PC-3 (cell line): ENCODE measurements at places on chromosomes 7 and 10. TPM values are rescaled to one million over a fixed set of nuclear protein-coding genes. Genes with fewer than 3 reads are reported as not detected.

GRCh38 chr7:99557196-99557607 is 1.2 kb upstream of the ZNF655 start:
- no peak for DNase-seq

- DNase-seq = no peak
Observed at GRCh38 chr10:119320981-119321380, 113.6 kb downstream of the GRK5 start.

GRCh38 chr7:27119412-27119911 is 11.1 kb downstream of the HOXA4 start:
- no peak for DNase-seq

- no peak for DNase-seq
Observed at GRCh38 chr7:67976490-67976889, 979.9 kb downstream of the TYW1 start.

- no peak for DNase-seq
Observed at GRCh38 chr10:110431659-110432058, 66.0 kb upstream of the DUSP5 start.

GRCh38 chr7:35816514-35816913 is 15.7 kb downstream of the SEPTIN7 start:
- DNase-seq = no peak

DNA sequence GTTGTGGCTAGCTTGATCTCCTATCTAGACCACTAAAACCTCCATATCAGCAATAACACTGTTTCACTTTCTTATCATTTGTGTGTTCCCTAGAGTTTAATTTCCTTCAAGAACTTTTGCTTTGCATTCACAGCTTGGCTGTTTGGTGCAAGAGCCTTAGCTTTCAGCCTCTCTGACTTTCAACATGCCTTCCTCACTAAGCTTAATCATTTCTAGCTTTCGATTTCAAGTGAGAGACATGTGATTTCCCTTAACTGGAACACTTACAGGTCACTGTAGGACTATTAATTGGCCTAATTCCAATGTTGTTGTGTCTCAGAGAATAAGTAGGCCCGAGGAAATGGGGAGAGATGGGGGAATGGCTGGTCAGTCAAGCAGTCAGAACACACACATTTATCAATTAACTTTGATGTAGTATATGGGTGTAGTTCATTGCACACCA is 10.6 kb upstream of the BPGM start:
- DNase-seq = no peak

DNA sequence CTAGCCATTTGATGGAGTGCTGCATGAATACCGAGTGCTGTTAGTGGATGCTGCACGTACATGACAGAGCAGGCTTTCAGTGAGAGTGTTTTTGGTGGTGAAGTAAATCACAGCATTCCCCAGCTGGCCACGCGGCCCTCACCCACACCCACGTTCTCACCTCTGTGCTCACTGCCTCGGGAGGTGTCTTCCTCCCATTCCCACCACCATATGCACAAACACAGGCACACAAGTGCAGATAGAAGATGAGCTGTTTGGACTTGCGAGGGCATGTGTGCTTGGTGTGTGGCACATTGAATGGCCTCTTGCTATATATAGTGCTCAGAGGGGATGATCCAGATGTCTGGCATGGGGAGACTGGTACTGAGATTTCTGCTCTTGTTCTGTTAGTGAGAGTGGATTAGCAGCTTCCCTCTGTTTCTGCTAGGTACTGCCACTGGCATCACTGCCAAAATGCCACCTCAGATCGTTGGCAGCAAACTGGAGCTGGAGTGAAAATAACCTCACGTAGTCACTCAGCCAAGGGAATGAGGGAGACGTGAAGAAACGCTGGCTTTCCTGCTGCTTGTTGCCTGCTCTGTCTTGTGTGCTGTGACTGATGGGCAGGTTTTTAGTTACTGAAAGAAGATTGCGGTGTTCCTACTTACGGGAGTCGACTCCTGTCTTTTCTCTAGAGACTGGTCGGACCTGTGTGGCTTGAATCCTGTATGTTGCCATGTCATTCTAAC is 19.1 kb downstream of the DNAJB6 start:
- DNase-seq = peak; percentile 43

DNA sequence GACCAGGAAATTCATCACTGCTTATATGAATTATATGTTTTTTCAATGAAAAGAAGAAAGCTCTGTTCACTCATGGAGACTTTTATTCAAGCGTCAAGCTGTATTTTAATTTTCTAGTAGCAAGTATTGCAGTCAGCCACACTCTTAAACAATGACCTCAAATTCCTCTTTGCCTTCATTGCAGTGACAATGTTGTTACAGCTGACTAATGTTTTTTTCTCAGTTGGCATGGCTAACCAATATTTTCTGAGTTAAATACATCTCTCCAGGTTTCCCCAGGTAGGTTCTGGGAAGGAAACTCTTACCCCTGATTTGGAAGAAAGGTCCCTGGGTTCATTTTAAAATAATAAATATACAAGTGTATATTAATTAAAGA is 241.5 kb downstream of the WDR11 start:
- no peak for DNase-seq

GRCh38 chr10:133461027-133461426 is 7.3 kb downstream of the SCART1 start:
- no peak for DNase-seq

- no peak for DNase-seq
Observed at GRCh38 chr10:28155726-28156125, 147.1 kb downstream of the MPP7 start.

- DNase-seq = peak; percentile 87
Observed at GRCh38 chr10:50561816-50562215, 61.9 kb downstream of the SGMS1 start.

- DNase-seq = peak; percentile 71
Observed at GRCh38 chr7:140609646-140610045, 31.0 kb downstream of the DENND2A start.

- DNase-seq = peak; percentile 14
Observed at GRCh38 chr10:30829901-30830300, 200.3 kb upstream of the LYZL2 start.

DNA sequence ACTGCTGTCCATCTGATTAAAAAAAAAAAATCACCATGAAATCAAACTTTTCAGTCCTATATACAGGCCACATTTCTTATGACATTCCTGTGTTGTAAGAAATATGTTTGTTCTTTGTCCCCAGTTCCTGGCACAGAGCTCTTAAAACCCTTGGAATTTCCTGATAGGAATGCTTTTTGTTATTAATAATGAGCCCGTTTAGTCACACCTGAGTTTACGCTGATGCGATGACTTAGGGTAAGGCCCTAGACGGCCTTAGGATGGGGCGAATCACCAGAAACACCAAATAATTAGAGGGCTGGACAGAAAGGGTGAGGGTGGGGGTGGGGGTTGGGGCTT is 17.5 kb downstream of the TSPAN15 start:
- DNase-seq = peak; percentile 91

- DNase-seq = no peak
Observed at GRCh38 chr10:63200431-63200830, 67.3 kb downstream of the NRBF2 start.

DNA sequence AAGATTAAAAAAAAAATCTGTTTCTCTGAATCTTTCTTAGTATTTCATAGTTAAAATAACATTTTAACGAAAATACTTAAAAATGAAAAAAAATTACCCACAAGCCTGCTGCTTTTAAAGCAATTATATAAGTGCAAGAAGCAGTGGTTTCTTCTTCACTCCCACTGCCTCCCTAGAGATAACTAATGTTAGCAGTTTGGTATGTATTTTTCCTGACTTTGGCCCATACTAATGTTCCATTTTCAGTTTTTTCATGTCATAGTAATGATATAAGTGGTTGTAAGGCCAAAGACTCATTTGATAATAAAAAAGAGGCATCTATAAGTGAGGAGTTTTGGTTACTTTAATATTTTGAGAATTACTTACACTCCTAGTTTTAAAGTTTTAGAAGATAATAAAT is 24.3 kb upstream of the LAMB1 start:
- DNase-seq = no peak

- peak; percentile 56 for DNase-seq
Observed at GRCh38 chr7:112630565-112630964, 149.8 kb downstream of the LSMEM1 start.

- DNase-seq = no peak
Observed at GRCh38 chr10:119129721-119130120, 25.8 kb downstream of the DENND10 start.

GRCh38 chr10:36888925-36889573 is 236.3 kb upstream of the ANKRD30A start:
- peak; percentile 96 for DNase-seq

DNA sequence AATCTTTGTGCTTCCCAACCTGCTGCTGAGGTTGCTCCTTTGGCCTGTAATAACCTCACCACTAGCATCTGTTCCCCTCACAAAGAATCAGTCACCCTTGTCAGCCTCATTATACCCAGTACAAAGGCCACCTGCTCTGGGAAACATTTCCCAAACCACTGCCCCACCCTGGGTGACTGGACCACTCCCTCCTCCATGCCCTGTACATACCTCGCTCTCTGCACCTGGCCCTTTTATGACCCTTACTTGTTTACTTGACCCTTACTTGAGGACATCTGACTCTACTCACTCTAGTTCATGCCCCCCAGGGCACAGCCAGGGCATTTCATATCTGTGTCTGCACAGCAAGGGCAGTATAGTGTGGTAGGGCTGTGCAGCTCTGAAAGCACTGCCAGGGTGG is 21.4 kb upstream of the AOC1 start:
- no peak for DNase-seq

- DNase-seq = no peak
Observed at GRCh38 chr7:45685619-45686240, 111.6 kb downstream of the ADCY1 start.

- no peak for DNase-seq
Observed at GRCh38 chr10:33477291-33478088, 143.0 kb upstream of the NRP1 start.

DNA sequence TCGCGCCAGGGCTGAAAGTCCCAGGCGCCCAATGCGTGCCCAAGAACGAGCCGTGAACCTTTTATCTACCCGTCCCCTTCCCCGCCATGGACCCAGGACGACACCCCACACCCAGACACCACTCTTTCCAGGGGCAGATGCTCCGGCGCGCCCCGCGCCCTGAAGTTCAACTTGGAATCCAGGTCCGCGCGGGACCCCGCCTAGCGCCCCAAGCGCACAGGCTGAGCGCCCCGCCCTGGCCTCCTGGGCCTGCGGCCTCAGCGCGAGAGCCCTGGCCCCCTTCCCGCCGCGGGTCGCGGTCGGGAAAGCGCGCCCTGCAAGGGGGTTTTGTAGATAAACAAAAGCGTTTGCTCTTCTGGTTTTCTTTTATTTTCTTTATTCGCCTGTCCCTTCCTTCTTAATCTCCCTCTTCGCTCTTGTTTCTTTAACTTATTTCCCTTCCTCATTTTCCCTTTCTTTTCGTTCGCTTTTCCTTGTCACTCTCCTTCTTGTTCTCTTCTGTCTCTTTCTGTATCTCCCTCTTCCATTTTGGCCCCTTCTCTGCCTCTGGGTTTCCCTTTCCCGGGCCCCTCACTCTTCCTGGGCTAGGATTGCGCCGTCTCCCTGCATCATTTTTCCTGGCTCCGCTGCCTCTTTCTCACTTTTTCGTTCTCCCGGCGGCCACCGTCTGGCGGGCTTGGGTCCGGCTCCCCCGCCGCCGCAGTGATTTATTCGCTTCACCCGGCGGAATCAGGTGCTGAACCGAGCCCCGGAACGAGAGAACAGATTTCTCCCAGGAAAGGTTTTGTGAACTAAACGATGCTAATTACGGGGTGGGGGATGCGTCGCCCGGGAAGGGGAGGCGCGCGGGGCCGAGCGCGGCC is 15.3 kb upstream of the PAX2 start:
- no peak for DNase-seq

DNA sequence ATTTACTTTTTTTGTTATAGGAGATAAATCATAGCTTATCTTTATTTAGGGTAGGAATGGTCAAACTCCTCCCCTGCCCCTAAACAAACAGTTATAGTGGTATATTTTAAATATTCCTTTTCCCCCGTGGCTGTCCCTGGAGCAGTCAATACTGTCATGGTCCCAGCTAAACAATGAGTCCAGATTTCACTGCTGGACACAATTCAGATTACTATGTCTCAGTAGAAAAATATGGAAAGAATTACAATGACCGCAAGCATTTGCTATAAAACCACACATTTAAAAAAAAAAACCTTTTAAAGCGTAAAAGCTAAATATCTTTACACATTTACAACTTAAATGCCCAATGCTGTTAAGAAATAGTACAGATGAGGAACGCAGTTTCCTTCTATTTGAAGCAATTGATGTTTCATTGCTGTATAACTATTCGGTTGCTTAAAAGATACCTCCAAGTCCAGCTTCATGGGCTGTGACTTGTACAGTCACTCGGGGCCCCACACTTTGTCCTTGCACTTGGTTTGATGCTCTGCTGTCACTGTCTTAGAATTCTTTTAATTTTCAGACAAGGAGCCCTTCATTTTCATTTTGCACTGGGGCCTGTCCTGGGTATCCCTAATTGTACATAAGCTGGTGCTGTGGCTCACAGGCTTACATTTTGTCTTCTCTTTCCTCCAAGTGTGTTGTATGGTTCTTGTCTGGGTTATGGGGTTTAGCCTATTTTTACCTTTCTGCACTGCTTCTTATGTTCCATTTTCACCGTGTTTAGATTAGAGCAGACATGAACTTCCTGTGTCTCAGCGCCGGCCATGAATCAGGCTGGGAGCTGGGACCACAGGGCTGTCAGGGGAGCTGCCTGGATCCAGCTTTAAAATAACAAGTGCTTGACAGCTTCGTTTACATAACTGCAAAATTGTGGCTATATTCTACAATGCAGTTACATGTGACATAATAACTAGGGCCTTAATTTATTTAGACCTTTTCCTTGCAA is 530.2 kb upstream of the FZD8 start:
- DNase-seq = peak; percentile 99

- peak; percentile 11 for DNase-seq
Observed at GRCh38 chr10:8444630-8445029, 390.1 kb downstream of the GATA3 start.

GRCh38 chr7:129332254-129333035 is 101.8 kb upstream of the STRIP2 start:
- DNase-seq = peak; percentile 80

Gene NOC3L
- total RNA-seq = 19.4 and 23.1 TPM in 2 replicates

Gene VKORC1L1
- total RNA-seq = 7.6 and 9.4 TPM in 2 replicates

Gene SRRM3
- 0.66 and 3.2 TPM in 2 replicates for total RNA-seq

Gene GIMAP5
- not detected in 2 replicates for total RNA-seq

Gene NANOS1
- total RNA-seq = 5.4 and 6.0 TPM in 2 replicates

Gene CACNB2
- total RNA-seq = 0.07 TPM in 1 of 2 replicates, not detected in the other

Gene PIP
- not detected in 2 replicates for total RNA-seq

Gene MLXIPL
- total RNA-seq = 4.7 and 6.9 TPM in 2 replicates

Gene BET1
- total RNA-seq = 7.9 and 12.1 TPM in 2 replicates

Gene COL13A1
- 201 and 299 TPM in 2 replicates for total RNA-seq

Gene ATP6V1F
- 129 and 131 TPM in 2 replicates for total RNA-seq

Gene SPDYE16
- not detected in 2 replicates for total RNA-seq

Gene GJD4
- 0.33 and 0.58 TPM in 2 replicates for total RNA-seq

Gene FEZF1
- not detected in 2 replicates for total RNA-seq

Gene NUPR2
- total RNA-seq = not detected in 2 replicates

Gene ERVW-1
- total RNA-seq = not detected in 2 replicates

Gene HOXA11
- total RNA-seq = 26.6 and 31.4 TPM in 2 replicates

Gene ARL3
- 2.5 and 2.8 TPM in 2 replicates for total RNA-seq

Gene CYP3A5
- not detected in 2 replicates for total RNA-seq
